ENCODE measurements at places on chromosomes 1 and 21.

DNA sequence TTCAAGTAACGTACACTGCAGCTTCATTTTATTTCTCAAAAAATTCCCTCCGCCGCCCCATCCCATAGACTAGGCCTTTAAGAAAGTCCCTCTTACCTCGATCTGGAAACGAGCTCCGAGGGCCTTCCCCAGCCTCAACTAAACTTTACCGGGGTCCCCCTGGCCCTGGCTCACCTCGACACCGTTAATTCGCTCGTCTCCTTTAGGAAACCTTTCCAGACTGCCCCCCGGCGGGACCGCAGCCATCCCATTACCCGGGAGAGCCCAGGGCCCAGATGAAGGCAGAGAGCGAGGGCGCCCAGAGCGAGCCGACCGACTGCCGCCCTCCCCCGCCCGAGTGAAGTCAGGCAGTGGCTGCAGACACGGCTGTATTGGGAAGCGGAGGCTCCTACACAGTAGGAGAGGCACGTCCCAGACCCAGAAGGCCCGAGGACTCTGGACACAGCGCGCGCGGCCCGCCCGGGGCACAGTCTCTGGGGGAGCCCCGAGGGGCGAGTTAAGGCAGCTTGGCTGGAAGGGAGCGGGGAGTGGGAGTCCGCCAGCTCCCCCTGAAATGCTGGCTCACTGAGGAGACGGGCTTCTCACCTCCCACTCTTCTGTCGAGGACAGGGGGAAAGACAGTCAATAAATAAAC is 14.6 kb downstream of the SEMA6C start:
- DNase-seq: peak; percentile 13

DNA sequence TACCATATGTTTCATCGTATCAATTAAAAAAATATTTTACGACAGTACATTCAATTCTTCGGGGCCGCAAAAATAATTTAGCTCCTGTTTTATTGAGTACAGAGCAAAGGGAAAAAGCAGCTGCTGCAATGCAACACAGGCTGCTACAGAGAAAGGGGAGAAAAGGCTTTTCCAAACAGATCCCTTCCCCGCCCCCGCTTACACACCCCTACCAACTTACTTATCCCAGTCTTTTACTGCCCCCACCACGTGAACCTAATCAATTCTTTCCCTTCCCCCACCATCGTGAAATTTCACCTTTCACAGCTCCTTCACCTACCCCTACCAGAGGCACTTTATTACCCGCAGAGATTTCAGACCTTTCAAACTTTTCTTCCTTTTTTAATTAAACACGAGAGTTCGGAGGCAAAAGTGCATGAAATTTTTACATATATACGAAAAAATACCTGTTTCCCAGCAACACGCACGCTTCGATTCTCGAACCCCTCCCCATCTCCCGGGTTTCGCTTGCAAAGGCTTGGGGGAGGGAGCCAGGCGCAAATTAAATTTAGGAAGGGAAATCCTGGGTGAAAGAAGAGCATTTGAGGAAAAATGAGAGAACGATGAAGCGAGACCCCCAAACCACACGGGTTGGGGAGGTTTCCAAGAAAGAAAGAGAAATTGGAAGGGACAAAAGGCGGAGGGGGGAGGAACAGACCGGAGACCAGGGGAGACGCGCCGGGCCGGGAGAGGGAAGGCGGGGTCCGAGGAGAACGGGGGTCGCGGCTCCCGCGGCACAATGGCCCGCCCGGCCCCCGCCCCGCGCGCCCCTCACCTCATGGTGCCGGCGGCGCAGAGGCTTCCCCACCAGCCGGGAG is 823 bp downstream of the ENAH start:
- DNase-seq: peak; percentile 31

DNA sequence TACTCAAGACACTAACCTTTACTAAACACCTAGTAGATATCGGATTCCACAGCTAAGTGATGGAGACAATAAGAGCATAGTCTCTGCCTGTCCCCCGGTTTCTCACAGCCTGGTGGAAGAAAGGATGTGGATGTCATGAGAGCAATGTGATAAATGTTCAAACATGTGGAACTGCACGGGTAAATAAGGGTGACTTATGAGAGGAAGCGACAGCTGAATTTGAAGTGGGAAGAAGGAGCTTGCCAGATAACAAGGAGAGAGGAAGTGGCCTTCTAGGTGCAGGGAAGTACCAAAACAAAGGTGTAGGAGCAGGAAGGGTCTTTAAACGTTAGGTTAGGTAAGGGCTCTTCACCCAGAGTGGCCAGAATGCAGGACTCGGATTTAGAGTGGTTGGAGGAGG is 178.6 kb upstream of the NRIP1 start:
- no peak for DNase-seq

DNA sequence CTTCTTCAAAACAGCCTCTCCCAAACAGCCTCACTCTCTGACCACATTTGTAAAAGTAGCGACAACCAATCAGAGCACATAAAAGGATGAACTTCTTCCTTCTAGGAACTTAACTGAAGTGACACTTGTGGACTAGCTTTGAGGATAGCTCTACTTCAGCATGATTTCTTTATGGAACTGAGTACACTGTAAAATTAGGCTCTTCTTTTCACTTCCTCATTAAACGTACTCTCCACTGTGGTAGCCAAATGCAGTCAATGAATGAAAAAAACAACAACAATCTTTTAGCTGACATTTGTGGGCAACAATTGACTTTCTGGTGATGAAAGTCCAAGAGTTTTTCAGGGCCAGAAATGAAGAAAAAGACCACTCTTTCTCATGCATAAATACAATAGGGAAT is 9.6 kb downstream of the LRRC53 start:
- DNase-seq: no peak

DNA sequence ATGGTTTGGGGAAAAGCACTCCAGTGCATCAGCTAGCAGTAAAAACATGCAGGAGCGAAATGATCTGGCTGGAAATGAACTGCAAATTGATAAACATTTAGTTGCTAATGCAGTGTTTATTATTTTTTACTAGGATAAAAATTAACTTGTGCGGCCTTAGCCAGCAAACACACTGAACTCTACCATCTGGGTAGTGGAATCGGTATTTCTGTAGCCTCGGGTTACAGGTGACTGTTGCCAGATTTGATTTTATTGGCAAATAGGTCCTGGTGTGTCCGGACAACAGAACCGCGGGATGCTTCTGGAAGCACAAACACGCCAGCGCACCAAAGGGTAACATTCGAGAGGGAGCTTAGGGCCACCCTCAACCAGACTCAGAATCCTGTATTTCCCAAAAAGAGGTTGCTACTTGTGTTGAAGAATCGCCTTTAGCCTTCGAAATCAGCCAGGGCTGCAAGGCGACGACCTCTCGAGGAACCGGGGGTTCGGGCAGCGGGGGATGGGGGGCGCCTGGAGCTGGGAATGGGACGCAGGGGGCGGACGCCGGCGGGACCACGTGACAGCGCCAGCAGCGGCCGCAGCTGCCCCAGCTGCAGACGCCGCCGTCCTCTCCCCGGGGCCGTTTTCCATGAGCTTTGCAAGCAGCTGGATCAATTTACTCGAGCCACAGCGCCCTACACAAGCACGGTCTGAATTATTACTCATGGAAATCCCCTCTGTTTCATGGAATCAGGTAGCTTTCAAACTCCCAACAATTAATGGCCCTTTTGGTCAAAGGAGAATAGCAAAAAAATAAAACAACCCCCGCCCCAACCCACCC is 158.8 kb downstream of the TOMM20 start:
- DNase-seq: no peak

- no peak for DNase-seq
These were observed 159.0 kb upstream of the GALNT2 start for GRCh38 chr1:229907884-229908638.

DNA sequence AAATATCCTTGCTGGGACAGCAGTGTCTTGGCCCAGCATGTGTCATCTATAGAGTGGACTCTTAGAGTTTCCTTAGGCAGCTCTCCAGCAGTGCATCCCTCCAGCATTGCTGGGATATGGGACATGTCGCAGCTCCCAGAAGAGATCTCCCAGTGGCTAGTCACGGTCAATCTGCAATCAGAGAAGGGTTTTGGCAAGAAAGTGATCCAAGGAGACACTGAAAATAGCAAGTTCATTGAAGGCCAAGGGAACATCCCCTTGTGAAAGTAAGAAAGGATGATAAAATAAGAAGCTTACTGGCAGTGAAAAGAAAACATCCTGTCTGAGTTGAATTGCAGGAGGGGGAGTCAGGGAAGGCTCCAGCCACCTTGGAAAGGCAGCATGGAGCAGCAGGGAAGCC is 19.3 kb upstream of the NPL start:
- no peak for DNase-seq

GRCh38 chr21:45942755-45943629 is 38.6 kb upstream of the COL6A1 start:
- no peak for DNase-seq

All from fibroblast of skin of right quadriceps (primary cell).